NCI-H1417 treated with DMSO at 0.1 percent for 48 hours (cell line): ENCODE measurements at places on chromosomes 5 and 9.

- no peak for DNase-seq
Observed at GRCh38 chr9:20252778-20253177, 369.5 kb downstream of the MLLT3 start.

DNA sequence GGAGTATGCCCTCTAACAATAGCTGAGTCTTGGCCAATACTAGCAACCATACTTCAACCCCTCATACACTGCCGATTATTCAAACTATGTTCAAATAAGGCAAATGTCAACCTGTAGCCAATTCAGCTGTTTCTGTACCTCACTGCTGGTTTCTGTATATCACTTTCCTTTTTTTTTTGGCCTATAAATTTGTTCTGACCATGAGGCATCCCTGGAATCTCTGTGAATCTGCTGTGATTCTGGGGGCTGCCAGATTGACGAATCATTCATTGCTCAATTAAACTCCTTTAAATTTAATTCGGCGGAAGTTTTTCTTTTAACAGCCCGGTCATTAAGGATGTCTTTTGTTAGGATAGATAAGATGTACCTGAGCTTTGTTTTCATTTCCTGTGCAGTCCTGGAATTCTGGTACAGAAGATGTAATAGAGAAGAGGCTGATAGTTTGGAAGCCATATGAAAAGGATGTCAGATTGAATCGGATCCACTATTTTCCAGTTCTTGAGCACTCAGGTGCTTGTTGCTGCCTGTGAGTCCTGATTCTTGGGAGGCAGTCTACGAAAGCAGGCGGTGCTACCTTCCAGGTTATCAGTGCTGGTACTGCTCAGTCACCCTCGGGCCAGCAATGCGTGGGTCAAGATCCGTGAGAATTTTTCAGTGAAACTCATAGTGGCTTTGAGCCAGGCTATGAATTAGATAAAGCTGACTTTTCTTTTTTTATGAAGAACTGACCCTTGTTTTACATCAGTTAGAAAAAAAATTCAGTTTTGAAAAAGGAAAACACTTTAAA is 106.2 kb upstream of the TUT7 start:
- DNase-seq, result no peak

GRCh38 chr9:37925786-37926736 is 22.1 kb upstream of the SLC25A51 start:
- DNase-seq, result no peak

- DNase-seq, result no peak
Observed at GRCh38 chr5:136011414-136012001, 17.3 kb upstream of the TGFBI start.

GRCh38 chr5:74665816-74666215 is 19.2 kb upstream of the HEXB start:
- peak; percentile 43 for DNase-seq

GRCh38 chr5:102832445-102832844 is 77.3 kb downstream of the PAM start:
- no peak for DNase-seq

GRCh38 chr5:31377274-31377946 is 154.5 kb downstream of the DROSHA start:
- no peak for DNase-seq

GRCh38 chr5:39721394-39721793 is 296.6 kb upstream of the DAB2 start:
- no peak for DNase-seq

DNA sequence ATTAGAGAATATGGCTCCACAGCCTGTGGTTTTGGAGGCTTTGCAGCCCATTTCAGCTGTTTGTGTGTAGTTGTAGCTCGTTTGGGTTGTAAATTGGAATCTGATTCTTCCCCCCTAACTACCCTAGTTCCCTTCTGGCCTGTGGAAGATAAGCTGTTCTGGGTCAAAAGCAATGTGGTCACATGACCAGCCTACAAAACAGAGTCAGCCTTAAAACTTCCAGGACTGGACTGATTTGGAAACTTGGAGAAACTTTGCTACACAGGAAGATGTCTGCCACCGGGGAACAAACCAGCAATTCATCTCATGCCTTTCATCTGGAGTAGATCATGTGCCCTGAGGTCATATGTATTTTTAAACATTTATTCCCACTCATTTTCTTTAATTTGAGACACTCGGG is 83.8 kb downstream of the DAPK1 start:
- DNase-seq, result no peak

GRCh38 chr5:163105456-163105855 is 331.9 kb upstream of the CCNG1 start:
- no peak for DNase-seq

DNA sequence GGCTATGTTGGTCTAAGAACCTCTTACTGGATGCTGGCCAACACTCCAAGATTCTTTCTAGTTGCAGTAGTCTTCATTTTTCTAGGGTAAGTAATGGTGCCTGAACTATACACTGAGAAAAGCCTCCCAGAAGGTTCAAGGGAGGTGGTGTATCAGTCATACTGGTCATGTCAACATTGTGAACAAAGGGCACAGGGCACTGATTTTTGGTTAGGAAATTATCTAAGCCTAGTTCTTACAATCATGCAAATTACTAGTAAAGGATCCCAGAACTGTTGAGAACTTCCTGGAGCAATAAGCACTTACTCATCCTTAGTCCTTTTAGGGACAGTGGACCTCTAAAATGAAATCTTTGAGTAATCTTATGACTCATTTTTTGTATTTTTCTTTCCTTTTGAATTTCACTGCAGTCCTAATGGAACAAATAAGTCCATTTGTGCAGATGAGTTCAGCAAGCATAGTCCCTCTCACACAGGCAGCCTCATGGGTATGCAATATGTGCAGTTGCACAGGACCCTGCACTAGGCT is 21.1 kb upstream of the CDC42SE2 start:
- no peak for DNase-seq

- no peak for DNase-seq
Observed at GRCh38 chr9:19162026-19162366, 34.7 kb upstream of the PLIN2 start.

GRCh38 chr5:145347026-145347616 is 488.0 kb downstream of the PRELID2 start:
- no peak for DNase-seq

DNA sequence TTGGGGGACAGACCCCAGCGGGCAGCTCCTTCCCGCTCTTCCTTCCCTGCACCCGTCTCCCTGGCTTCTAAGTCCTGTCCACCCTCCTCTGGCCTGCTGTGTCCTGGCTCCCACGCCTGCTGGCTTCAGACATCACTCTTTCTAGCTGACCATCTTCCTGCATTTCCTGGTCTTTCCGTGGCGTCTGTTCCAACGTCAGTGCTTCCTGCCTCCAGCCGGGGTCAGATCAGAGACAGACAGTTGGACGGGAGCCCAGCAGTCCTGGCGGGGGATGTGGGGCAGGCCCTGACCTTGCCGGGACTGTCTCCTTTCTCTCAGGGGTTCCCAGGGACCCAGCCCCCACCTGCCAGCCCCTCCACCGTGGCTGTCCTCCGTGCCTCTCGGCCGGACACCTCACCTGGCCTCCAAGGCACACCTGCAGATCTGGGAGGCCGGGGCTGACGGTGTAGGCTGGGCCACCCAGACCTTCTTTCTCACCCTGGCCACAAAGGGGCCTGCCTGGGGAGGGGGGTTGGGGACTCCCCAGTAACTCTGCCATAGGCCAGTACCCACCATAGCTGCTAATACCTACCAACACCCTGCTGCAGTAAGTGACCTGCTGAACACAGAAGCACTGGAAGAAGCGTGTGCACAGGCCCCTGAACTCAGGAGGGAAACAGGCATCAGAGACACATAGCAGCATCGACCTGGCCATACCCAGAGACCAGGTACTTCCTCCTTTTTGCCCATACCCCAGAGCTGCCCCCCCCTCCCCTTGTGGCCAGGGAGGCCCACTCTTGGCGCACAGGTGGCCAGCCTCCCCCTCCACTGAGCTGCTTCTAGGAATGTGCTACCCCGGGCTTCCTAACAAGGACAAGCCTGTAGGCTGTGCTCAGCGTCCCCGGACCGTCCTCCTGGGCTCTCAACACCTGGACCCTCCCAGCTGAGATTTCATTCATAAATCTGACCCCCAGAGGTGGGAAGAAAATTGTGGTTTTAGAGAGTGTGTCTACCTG is 5.1 kb downstream of the NRARP start:
- no peak for DNase-seq

GRCh38 chr5:180090769-180091546 is 19.4 kb upstream of the RNF130 start:
- DNase-seq, result no peak

DNA sequence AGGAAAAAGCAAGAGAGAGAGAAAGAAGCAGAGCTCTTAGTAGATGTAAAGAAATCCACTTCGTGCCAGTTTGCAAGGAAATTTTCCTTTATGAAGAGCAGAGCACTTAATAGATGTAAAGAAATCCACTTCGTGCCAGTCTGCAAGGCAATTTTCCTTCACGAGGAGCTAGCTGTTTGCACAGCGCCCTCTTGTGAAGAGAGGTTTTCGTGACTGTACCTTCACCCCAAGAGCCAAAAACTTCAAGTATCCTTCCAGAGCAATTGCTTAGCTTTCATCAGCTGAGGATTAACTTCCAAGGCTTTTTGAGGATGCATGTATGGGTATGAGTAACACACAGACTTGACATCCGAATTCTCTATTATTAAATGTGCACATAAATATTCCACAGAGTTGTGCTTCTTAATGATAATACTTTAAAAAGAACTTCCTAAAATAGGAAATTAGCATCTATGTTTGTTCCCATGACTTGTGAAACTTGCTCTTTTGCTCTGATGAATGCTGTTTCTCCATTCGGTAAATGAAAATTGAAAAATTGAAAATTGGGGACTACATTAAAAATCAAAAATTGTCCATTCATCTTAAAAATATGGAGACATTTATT is 525.6 kb downstream of the PDE4D start:
- DNase-seq, result no peak
